ENCODE measurements at places on chromosomes 5 and 9. TPM values are rescaled to one million over a fixed set of nuclear protein-coding genes. Genes with fewer than 3 reads are reported as not detected.

Gene SOHLH1
- total RNA-seq, result not detected

Gene CHSY3
- total RNA-seq, result 9.6 TPM

Gene SLC34A3
- not detected for total RNA-seq

Gene TSSK1B
- 0.10 TPM for total RNA-seq

Gene OR1Q1
- total RNA-seq, result not detected

Gene ADAMTS2
- 49.3 TPM for total RNA-seq

Gene MEGF9
- 24.2 TPM for total RNA-seq

Gene FYB1
- total RNA-seq, result 6.2 TPM

GRCh38 chr5:31758803-31759425, 120.0 kb downstream of the PDZD2 start:
- no peak for DNase-seq

DNA sequence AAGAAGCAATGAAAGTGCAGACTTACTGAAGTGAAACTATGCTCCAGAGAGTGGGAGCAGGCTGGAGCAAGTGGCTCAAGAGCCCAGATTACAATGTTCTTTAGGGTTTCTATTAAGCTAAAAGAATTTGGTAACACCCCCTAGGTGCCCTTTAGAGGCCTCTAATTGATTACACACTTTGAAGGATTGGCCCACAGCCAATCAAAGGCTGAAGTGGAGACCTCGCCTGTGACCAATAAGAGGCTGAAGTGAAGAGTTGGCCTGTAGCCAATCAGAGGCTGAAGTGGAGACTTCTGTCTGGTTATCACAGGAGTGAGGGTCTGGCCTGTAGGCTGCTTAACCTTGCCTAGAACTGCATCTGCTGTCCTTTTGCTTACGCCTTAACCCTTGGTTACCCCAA, 46.7 kb upstream of the SPATA31C2 start:
- DNase-seq, result no peak

- no peak for DNase-seq
Measured at GRCh38 chr5:175766963-175767362, 104.4 kb upstream of the CPLX2 start.

- DNase-seq, result no peak
Measured at GRCh38 chr9:13432904-13433303, 153.4 kb upstream of the MPDZ start.

DNA sequence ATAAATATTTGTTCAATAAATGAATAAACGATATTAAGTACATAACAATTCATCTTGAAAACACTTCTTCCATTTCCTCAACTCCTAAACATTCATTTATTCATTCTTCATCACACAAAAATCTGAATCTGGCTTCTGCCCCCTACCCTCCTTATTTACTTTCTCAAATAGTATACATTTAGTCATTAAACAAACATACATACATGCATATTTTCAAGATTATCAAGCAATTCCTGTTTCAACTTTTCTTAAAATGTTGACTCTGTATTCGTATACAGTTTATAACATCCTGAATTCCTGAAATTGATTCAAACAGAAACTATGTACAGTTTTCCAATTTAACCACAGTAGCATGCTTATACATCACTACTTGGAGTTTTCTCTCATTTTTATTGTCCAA, 129.0 kb downstream of the MUSK start:
- DNase-seq, result no peak

- DNase-seq, result no peak
Measured at GRCh38 chr5:138573949-138574670, 1.1 kb downstream of the HSPA9 start.

DNA sequence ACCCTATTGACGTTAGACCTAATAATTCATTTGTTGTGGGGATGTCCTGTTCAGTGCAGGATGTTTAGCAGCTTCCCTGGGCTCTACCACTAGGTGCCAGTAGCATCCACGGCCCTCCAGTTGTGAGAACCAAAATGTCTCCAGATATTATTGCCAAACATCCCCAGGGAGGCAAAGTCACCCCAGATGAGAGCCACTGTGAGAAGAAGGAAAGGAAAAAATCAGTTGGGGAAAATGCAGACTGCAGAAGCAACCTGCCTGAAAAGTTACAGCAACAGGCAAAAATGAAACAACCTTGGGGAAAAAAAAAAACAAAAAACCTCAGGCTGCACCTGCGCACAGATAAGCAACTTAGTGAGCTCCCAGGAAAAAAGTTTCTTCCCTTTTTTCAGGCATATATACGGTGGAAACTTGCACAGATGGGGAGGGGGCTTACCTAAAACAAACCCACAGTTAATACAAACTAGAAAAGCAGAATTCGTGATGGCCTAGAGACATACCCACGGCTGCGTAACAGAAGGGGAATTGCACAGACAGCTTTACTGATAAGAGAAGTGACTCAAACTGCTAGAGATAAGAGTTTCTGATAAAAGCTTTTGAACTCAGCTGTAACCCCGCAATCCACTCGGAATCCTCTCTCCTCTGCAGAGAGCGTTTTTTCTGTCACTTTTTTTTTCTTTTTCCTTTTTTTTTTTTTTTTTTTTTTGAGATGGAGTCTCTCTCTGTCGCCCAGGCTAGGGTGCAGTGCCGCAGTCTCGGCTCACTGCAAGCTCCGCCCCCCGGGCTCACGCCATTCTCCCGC, 29.8 kb upstream of the FBP1 start:
- peak; percentile 48 for DNase-seq

DNA sequence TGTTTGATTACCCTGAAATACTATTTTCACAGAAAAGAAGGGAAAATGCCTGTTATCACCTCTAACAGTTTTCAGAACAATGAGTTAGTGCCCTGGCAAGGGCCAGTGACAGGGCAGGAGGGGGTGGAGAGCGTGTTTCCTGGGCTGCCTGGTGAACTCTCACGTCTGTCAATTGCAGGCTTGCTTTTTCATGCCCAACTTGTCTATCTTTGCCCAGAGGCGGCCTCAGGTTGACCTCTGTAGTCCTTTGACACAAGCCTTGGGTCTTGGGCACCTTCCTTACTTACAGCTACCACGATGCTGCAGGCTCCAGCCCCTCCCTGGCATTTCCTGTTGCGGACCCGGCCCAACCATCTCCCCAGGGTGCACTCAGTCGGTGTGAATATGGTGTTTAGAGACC, 2.2 kb upstream of the CEL start:
- no peak for DNase-seq

- DNase-seq, result no peak
Measured at GRCh38 chr5:54222336-54222735, 88.0 kb downstream of the ARL15 start.

- DNase-seq, result no peak
Measured at GRCh38 chr5:169649486-169649885, 12.4 kb downstream of the DOCK2 start.

- no peak for DNase-seq
Measured at GRCh38 chr5:77483682-77484081, 8.4 kb downstream of the WDR41 start.

DNA sequence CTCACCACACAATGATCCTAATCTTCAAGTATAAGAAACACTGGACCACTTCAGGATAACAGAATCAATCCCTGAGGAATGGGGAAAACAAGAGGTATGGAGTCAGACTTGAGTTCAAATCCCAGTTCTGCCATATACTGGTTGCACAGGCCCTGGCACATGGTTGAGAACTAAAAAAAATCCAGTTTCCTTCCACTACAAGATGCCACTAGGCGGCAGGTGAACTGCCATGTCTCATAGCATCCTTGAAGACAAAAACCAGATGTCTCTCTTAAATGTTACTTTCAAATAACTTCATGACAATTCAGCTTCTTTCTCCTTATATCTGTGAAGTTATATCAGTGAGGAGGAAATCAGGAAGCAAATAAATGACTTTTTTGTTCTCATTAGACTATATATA, 11.0 kb downstream of the DEPDC1B start:
- no peak for DNase-seq

- peak; percentile 3 for DNase-seq
Measured at GRCh38 chr9:135307300-135307699, 172.3 kb upstream of the PPP1R26 start.

- peak; percentile 77 for DNase-seq
Measured at GRCh38 chr9:91958174-91958573, 8.1 kb upstream of the ROR2 start.
